Right atrium auricular region (tissue), 2 donors: ENCODE measurements at places on chromosomes 4 and X.

DNA sequence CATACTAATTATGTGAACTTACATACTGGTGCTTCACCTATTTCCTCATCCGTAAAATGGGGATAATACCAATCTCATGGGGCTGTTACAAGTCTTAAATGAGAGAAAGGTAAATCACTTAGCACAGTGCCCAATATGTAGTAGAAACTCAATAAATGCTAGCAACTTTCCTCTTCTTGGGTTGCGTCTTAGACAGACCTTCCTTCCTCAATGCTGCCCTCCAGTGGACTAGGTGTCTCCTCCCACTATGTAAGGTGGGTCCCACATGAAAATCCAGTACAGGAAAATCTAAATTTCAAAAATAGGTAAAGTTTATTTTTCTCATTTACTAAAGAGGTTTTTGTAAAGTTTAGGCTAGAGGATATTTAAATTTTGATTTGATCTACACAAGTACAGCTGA lies 20.6 kb downstream of the ZDHHC9 start:
- DNase-seq, result no peak
- H3K36me3 ChIP-seq, result peaks cover 6% of the 10 kb centered on the region
- no peaks in the 10 kb centered on the region for H3K4me1 ChIP-seq
- H3K27ac ChIP-seq, result no peak overlapping the region
- no peaks in the 10 kb centered on the region for H3K27me3 ChIP-seq

GRCh38 chr4:54946741-54947140 lies 178.7 kb downstream of the KDR start:
- H3K27ac ChIP-seq, result no peak overlapping the region
- H3K36me3 ChIP-seq, result no peaks in the 10 kb centered on the region
- H3K27me3 ChIP-seq, result no peaks in the 10 kb centered on the region
- H3K4me3 ChIP-seq, result no peak overlapping the region
- no peak for DNase-seq

DNA sequence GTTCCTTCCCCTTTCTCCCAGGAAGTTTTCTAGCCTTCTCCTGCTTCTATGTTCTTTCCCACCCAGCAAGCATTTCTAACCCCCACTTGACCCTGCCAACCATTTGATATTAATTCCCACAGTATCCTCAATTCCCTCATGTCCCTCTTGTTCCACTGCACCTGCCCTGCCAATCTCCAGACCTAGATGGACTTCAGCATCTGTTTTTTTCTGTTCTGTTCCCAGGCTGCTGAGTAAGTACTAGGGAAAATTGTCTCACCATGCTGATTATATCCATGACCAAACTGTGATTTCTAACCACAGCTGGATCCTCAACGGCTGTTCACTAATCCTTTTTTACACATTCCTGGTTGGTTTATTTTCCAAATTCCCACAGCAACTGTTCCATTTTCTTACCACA lies 37.7 kb downstream of the CLCN5 start:
- no peak for DNase-seq
- H3K4me3 ChIP-seq, result no peak overlapping the region
- H3K36me3 ChIP-seq, result no peaks in the 10 kb centered on the region

GRCh38 chr4:111178231-111178630 lies 555.4 kb upstream of the PITX2 start:
- H3K36me3 ChIP-seq, result no peaks in the 10 kb centered on the region
- H3K27ac ChIP-seq, result no peak overlapping the region
- no peak overlapping the region for H3K4me3 ChIP-seq
- no peaks in the 10 kb centered on the region for H3K4me1 ChIP-seq

GRCh38 chr4:169311643-169312365 lies 41.0 kb upstream of the SH3RF1 start:
- no peaks in the 10 kb centered on the region for H3K27me3 ChIP-seq
- no peak for DNase-seq
- H3K27ac ChIP-seq, result no peak overlapping the region
- no peaks in the 10 kb centered on the region for H3K36me3 ChIP-seq
- H3K4me1 ChIP-seq, result no peaks in the 10 kb centered on the region

DNA sequence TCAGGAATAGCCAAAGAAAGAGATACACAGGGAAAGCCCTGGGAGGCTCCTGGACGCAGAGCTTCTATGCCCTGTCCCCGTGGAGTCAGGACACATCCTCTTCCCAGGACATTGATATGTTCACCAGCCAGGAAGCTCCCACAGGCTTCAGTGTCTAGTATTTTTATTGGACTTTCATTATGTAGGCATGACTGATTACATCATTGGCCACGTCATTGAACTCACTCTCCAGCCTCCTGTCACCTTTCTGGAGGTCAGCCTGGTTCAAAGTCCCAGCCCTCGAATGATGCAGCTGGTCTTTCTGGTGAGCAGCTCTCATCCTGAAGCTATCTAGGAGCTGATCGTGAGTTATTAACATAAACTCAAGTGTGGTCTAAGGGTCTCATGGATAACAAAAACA lies 104.1 kb downstream of the CPEB2 start:
- no peaks in the 10 kb centered on the region for H3K4me1 ChIP-seq
- no peak for DNase-seq
- no peak overlapping the region for H3K4me3 ChIP-seq
- no peak overlapping the region for H3K27ac ChIP-seq

DNA sequence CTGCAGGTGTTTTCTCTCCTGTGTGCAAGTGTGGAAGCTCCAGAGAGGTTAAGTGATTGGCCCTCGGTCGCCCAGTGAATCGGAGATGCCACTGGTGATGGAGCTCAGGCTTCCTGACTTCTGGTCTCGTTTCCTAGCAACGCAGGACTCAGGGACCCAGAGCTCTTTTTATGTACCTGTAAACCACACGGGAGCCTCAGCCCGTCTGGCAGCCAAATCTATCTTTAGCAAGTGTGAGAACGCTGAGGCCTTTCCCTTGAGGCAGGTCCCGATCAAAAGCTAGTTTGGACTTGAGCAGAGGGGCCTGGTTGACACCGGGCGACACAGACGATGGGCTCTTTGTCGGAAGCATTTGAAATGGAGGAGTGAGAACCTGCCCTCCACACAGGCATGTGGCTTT lies 116.8 kb downstream of the SORCS2 start:
- H3K36me3 ChIP-seq, result no peaks in the 10 kb centered on the region
- H3K4me1 ChIP-seq, result peaks cover 28% of the 10 kb centered on the region
- H3K27ac ChIP-seq, result no peak overlapping the region
- no peak overlapping the region for H3K4me3 ChIP-seq
- no peaks in the 10 kb centered on the region for H3K27me3 ChIP-seq

GRCh38 chrX:34638116-34638515 lies 19.0 kb downstream of the TMEM47 start:
- H3K27ac ChIP-seq, result no peak overlapping the region
- no peak for DNase-seq
- no peak overlapping the region for H3K4me3 ChIP-seq
- no peaks in the 10 kb centered on the region for H3K27me3 ChIP-seq
- peaks cover 15% of the 10 kb centered on the region for H3K4me1 ChIP-seq
- H3K36me3 ChIP-seq, result no peaks in the 10 kb centered on the region

- no peak for DNase-seq
- no peak overlapping the region for H3K4me3 ChIP-seq
- H3K36me3 ChIP-seq, result no peaks in the 10 kb centered on the region
- no peaks in the 10 kb centered on the region for H3K4me1 ChIP-seq
- H3K27ac ChIP-seq, result no peak overlapping the region
- no peaks in the 10 kb centered on the region for H3K27me3 ChIP-seq
Measured at GRCh38 chr4:1271686-1272085, 18.0 kb upstream of the MAEA start.

DNA sequence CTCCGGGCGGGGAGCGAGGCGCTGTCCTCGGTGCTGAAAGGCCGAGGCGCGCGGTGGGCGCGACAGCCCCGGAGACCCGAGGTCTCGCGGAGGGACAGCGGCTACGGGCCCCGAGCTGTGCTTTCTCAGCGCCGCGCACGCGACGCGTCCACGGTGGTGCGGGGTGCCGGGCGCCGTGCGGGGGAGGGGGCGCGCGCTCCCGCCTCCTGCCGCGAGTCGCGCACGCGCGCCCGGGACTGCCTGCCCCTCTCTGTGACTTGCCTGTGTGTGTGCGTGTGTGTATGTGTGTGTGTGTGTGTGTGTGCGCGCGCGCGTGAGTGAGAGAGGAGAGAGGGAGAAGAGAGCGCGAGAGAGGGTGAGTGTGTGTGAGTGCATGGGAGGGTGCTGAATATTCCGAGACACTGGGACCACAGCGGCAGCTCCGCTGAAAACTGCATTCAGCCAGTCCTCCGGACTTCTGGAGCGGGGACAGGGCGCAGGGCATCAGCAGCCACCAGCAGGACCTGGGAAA lies at the start of gene GRIA2:
Gene GRIA2, plus strand, starts transcription at position 358 of the 511 bp plus-strand sequence. CDS start 315 bp downstream, outside the sequence.
- H3K4me1 ChIP-seq, result peaks cover 18% of the 10 kb centered on the region
- H3K27me3 ChIP-seq, result peaks cover 8% of the 10 kb centered on the region
- H3K36me3 ChIP-seq, result no peaks in the 10 kb centered on the region
- peak within 1 kb of the TSS; percentile 21 for H3K4me3 ChIP-seq

- peaks cover 13% of the 10 kb centered on the region for H3K4me1 ChIP-seq
- DNase-seq, result no peak
- no peak overlapping the region for H3K27ac ChIP-seq
Measured at GRCh38 chr4:4848540-4848939, 10.9 kb upstream of the MSX1 start.

DNA sequence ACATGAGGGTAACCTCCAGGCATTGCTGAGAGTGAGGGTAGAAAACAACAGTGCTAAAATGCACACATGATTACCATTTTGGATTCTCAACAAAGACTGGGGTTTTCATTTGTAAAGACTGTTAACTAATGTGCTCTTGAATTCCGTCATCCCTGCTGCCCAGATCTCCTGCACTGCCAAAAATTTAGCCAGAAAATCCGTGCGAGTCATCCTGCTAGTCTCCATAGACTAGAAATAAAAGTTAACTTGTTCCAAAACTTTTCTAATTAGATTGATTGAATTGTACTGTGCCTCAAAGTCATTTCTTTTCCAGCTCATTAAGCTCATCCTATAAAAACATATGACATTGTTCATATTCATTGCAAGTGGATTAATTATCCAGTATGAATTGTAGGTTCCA lies 99.8 kb downstream of the ARSF start:
- H3K4me1 ChIP-seq, result no peaks in the 10 kb centered on the region
- no peaks in the 10 kb centered on the region for H3K36me3 ChIP-seq

DNA sequence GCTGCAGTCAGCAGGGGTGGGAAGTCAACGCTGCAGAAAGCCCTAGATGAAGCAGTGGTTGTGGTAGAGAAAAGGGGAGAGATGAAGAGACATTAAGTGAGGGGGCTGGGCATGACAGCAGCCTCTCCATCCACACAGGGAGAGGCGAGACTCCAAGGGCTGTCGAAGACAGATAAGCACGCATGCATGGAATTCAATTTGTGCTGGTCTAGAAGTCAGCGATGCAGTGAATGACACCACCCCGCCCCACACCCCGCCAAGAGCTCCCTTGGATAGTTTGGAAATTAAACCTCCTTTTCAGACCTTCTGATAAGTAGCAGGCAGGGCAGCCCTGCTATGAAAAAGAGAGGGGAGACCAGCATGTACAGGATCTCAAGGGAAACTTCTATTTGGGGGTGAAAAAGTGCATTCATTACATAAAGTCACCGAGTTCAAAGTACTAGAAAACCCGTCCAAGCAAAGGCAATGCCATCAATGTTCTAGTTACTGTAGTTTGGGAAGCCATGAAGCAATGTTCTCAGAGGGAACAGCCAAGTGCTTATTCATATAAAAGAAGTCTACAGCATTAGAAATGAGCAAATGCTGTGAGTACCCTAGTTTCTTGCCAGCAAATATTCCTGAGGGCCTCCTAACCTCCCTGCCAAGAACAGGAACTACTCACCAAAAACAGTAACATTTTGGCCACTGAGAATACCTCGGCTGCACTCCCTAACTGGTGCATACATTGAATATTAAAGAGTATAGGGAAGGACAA lies 152.3 kb upstream of the ANXA10 start:
- no peak overlapping the region for H3K27ac ChIP-seq
- H3K4me1 ChIP-seq, result no peaks in the 10 kb centered on the region
- no peak for DNase-seq
- no peak overlapping the region for H3K4me3 ChIP-seq
- H3K36me3 ChIP-seq, result no peaks in the 10 kb centered on the region

- no peaks in the 10 kb centered on the region for H3K27me3 ChIP-seq
- H3K4me1 ChIP-seq, result no peaks in the 10 kb centered on the region
- H3K27ac ChIP-seq, result no peak overlapping the region
- no peak overlapping the region for H3K4me3 ChIP-seq
- no peaks in the 10 kb centered on the region for H3K36me3 ChIP-seq
Measured at GRCh38 chr4:82437285-82438005, 7.1 kb downstream of the ENOPH1 start.

- no peaks in the 10 kb centered on the region for H3K36me3 ChIP-seq
- DNase-seq, result no peak
- H3K4me1 ChIP-seq, result no peaks in the 10 kb centered on the region
- no peak overlapping the region for H3K4me3 ChIP-seq
Measured at GRCh38 chrX:24231641-24232179, 82.2 kb downstream of the SUPT20HL2 start.

DNA sequence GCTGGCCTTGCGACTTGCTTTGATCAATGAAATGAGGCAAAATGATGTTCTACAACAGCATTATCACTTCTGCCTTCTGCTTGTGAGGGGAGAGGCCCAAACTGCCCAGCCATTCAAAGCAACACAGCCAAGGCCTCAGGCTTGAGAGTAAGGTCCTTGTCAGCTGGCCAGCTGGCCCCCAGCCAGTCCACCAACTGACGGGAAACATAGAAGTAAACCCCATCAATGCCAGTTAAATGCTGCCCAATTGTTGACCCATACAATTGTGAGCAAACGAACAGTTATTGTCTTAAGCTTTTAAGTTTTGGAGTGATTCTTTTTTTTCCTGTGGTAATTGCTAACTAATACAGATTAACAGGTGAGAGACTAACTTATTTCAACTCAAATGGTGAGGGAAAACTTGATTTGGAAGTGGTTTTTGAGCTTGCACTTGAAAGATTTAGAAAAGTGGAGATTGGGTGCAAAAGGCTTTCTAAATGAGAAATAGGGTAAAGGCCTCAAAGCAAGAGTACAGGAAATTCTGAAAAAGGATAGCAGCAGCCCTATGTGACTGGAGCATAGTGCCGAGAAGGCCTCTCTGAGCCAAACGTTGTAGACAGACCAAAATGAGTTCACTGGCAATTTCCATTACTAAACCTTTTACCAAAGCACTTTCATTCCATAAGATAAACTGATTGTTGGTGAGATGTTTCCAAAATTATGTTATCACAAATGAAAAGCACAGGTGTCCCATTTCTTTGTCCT lies 66.9 kb downstream of the ARHGEF38 start:
- no peaks in the 10 kb centered on the region for H3K4me1 ChIP-seq
- peak; percentile 64 for DNase-seq
- no peaks in the 10 kb centered on the region for H3K36me3 ChIP-seq
- H3K4me3 ChIP-seq, result no peak overlapping the region
- no peaks in the 10 kb centered on the region for H3K27me3 ChIP-seq
- H3K27ac ChIP-seq, result no peak overlapping the region

DNA sequence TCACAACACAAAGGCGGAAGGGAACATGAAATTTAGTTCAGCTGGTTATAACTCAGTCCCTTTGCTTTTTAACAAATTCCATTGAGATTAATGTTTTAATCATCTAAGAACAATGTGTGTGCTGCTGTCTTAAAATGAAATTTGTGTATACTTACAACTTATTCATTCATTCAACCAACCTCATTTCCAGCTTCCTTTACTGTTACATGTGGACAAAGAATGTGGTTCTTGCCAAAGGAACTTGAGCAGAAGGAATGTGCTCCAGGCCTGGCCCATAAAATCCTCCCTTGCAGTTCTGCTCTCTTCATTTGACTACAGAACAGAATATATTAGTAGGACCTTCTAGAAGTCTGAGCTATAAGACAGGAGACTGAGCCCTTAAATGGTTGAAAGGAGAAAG lies 176.8 kb upstream of the GLRA2 start:
- no peaks in the 10 kb centered on the region for H3K4me1 ChIP-seq
- H3K27ac ChIP-seq, result no peak overlapping the region
- H3K36me3 ChIP-seq, result no peaks in the 10 kb centered on the region
- no peak overlapping the region for H3K4me3 ChIP-seq
- no peak for DNase-seq
